ENCODE measurements at places on chromosomes 5 and 9.
A peak's percentile ranks its signal among the peaks of the same experiment; 100 is the strongest.

- H3K36me3 ChIP-seq: peaks cover 97% of the 10 kb centered on the region
- H3K4me1 ChIP-seq: peaks cover 54% of the 10 kb centered on the region
- peak overlapping the region; percentile 87 for H3K27ac ChIP-seq
- H3K4me3 ChIP-seq: no peak overlapping the region
- DNase-seq: no peak
These were observed 29.3 kb downstream of the CYFIP2 start for GRCh38 chr5:157295247-157295646.

DNA sequence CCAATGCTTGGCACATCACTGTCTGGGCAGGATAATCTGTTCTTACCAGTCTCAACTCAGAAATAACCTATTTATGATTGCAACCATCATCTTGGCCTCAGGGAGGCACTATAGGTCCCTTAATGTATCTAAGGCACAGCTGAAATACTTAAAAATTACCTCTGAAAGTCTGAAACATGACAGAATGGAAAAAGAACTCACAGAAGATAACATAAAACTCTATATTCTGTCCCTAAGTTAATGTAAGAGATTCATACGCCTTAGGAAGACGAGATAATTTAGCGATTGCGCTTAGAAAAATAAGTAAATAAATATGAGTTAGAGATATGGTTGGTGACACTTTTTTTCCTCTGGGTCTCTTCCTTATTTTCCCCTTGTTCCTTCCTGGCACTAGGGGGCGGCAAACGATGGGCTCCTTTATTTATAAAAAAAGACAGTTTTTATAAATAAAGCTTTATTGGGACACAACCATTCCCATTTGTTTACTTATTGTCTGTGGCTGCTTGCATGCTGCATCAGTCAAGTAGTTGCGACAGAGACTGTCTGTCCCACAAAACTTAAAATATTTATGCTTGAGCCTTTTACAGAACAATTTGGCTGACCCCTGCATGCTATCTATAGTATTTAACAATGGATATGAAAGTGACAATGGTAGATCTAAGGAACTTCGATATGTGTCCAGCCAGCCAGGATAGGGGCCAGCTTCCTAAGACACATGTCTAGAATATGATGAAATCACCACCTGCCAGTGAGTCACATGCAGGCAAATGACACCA, 79.6 kb downstream of the PDE4D start:
- no peak for DNase-seq
- no peaks in the 10 kb centered on the region for H3K4me1 ChIP-seq
- H3K27ac ChIP-seq: no peak overlapping the region
- peaks cover 18% of the 10 kb centered on the region for H3K27me3 ChIP-seq
- H3K36me3 ChIP-seq: no peaks in the 10 kb centered on the region

- H3K36me3 ChIP-seq: no peaks in the 10 kb centered on the region
- H3K4me3 ChIP-seq: no peak overlapping the region
- H3K4me1 ChIP-seq: peaks cover 5% of the 10 kb centered on the region
- H3K27me3 ChIP-seq: no peaks in the 10 kb centered on the region
- H3K27ac ChIP-seq: no peak overlapping the region
- no peak for DNase-seq
These were observed 5.4 kb upstream of the SLC6A18 start for GRCh38 chr5:1219768-1220100.

DNA sequence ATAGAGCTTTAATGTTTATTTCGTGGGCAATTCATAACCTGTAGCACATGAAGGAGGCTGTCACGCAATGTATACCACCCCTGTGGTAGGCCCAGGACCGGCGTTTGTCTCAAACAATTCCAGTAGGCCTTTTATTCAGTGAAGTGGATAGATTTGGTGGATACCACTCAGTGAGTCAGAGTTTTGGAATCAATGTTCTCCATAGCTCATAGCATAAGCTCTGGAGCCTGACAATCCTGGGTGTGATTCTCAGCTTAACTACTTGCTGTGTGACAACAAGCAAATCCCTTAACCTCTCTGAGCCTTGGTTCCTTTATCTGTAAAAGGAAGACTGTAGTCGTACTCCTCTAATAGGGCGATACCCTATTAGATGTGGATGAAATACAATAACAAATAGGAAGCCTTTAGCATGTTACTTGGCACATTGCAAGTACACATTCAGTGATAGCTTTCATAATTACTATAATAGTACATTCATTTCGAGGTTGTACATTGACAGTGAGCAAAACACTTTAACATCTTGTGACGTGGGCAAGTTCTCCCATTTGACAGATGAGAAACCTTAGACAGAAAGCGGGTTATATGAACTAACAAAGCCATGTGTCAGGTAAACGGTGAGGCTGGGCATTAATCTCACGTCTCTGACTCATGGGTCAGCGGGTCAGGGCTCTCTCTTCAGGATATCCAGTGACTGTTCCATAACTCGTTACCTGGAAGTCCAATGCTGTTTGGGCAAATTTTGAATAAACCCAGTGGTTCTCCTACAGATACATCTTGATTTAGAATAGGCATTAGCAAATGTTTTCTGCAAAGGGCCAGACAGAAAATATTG, 130.8 kb downstream of the C9orf152 start:
- no peak overlapping the region for H3K27ac ChIP-seq
- H3K36me3 ChIP-seq: no peaks in the 10 kb centered on the region
- DNase-seq: no peak
- peaks cover 16% of the 10 kb centered on the region for H3K4me1 ChIP-seq
- H3K27me3 ChIP-seq: no peaks in the 10 kb centered on the region
- H3K4me3 ChIP-seq: no peak overlapping the region

GRCh38 chr5:172474293-172474692, 20.0 kb upstream of the SH3PXD2B start:
- H3K4me1 ChIP-seq: no peaks in the 10 kb centered on the region
- H3K27ac ChIP-seq: no peak overlapping the region
- H3K36me3 ChIP-seq: no peaks in the 10 kb centered on the region
- H3K27me3 ChIP-seq: peaks cover 18% of the 10 kb centered on the region
- DNase-seq: no peak
- no peak overlapping the region for H3K4me3 ChIP-seq

- H3K36me3 ChIP-seq: no peaks in the 10 kb centered on the region
- no peaks in the 10 kb centered on the region for H3K27me3 ChIP-seq
- H3K4me1 ChIP-seq: no peaks in the 10 kb centered on the region
- H3K4me3 ChIP-seq: no peak overlapping the region
- DNase-seq: no peak
These were observed 955.2 kb upstream of the DMAC1 start for GRCh38 chr9:8754751-8755150.

DNA sequence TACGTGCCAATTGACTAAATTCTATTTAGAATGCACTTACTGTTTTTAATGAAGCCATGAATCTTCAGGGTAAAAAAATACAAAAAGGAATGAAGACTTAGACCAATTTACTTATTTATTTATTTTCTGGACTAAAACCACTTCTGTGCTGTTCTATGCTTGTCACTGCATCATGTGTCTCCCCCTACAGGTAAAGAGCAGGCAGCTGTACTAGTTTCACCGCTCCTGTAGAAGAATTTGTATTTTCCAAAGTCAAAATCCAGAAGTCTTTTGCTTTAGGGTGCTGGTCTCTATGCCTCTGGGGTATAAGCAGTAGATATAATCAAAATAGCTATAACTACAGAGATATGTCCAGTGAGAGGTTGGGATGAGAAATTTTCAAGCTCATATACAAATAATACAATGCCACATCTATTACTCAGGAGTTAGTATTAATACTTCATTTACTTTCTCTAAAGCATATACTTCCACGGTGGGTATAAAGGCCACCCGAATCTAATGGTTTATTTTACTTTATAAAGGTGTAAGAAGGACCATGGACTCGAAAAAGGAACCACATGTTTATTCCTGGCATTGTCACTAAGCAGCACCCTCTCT, 591.5 kb downstream of the RAB3C start:
- no peak for DNase-seq
- H3K27me3 ChIP-seq: no peaks in the 10 kb centered on the region
- H3K4me1 ChIP-seq: peaks cover 18% of the 10 kb centered on the region
- no peaks in the 10 kb centered on the region for H3K36me3 ChIP-seq
- H3K4me3 ChIP-seq: no peak overlapping the region
- no peak overlapping the region for H3K27ac ChIP-seq

DNA sequence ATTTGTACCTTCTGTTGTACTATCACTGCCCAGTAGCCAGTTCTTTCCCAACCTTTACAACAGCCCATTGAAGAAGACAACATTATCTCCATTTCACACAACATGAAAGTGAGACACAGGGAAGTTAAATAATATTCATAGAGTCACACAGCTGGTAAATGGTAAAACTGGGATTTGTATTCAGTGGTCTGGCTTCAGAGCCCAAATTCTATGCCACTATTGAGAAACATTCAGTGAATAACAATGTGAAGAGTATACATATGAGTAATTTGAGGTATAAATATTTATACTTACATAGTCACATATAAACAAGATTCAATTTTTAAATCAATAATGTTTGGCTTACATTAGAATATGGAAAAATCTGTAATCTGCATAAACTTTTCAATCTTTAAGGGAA, 13.8 kb downstream of the SMIM15 start:
- H3K36me3 ChIP-seq: peaks cover 52% of the 10 kb centered on the region
- no peak overlapping the region for H3K27ac ChIP-seq
- H3K27me3 ChIP-seq: no peaks in the 10 kb centered on the region
- H3K4me1 ChIP-seq: peaks cover 4% of the 10 kb centered on the region

- no peak overlapping the region for H3K4me3 ChIP-seq
- H3K27me3 ChIP-seq: no peaks in the 10 kb centered on the region
- peaks cover 25% of the 10 kb centered on the region for H3K4me1 ChIP-seq
- no peak overlapping the region for H3K27ac ChIP-seq
- no peak for DNase-seq
- H3K36me3 ChIP-seq: no peaks in the 10 kb centered on the region
These were observed 42.9 kb downstream of the PDCD1LG2 start for GRCh38 chr9:5553211-5553610.

- no peak overlapping the region for H3K27ac ChIP-seq
- H3K4me1 ChIP-seq: no peaks in the 10 kb centered on the region
- H3K36me3 ChIP-seq: no peaks in the 10 kb centered on the region
- peaks cover 5% of the 10 kb centered on the region for H3K27me3 ChIP-seq
- no peak overlapping the region for H3K4me3 ChIP-seq
- DNase-seq: no peak
These were observed 230.8 kb downstream of the ZNF608 start for GRCh38 chr5:124515497-124516245.

- no peak overlapping the region for H3K4me3 ChIP-seq
- H3K36me3 ChIP-seq: no peaks in the 10 kb centered on the region
- H3K27me3 ChIP-seq: no peaks in the 10 kb centered on the region
- no peak overlapping the region for H3K27ac ChIP-seq
- DNase-seq: no peak
- no peaks in the 10 kb centered on the region for H3K4me1 ChIP-seq
These were observed 12.6 kb downstream of the FGF18 start for GRCh38 chr5:171432076-171432475.

GRCh38 chr5:113552137-113552536, 38.6 kb downstream of the YTHDC2 start:
- no peak overlapping the region for H3K4me3 ChIP-seq
- H3K4me1 ChIP-seq: peaks cover 3% of the 10 kb centered on the region
- no peak for DNase-seq
- H3K27ac ChIP-seq: no peak overlapping the region

DNA sequence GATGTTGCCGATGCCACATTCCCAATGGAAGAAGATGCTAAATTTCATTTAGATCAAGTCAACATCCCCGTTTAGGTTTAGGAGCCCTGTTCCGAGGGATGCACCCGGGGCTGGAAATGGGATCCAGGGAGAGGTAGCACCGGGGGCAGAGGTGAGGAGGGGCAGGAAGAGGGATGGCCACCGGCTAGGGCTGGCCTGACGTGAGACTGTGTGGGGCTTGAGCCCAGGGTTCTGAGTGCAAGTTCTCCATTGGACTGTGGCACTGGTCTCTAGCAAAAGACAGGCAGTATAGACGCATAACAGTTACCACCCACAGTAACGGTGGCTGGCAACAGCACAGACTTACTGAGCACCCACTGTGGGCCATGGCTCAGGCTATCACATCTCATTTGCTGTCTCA, 209.0 kb upstream of the MVB12B start:
- peaks cover 33% of the 10 kb centered on the region for H3K27me3 ChIP-seq
- no peaks in the 10 kb centered on the region for H3K36me3 ChIP-seq
- DNase-seq: no peak

- no peaks in the 10 kb centered on the region for H3K36me3 ChIP-seq
- no peak for DNase-seq
- H3K4me1 ChIP-seq: no peaks in the 10 kb centered on the region
- no peak overlapping the region for H3K4me3 ChIP-seq
- H3K27ac ChIP-seq: no peak overlapping the region
These were observed 541.1 kb downstream of the DNAH5 start for GRCh38 chr5:13403351-13403750.

- peak overlapping the region; percentile 98 for H3K27ac ChIP-seq
- peak; percentile 58 for DNase-seq
- H3K36me3 ChIP-seq: peaks cover 49% of the 10 kb centered on the region
- no peaks in the 10 kb centered on the region for H3K27me3 ChIP-seq
These were observed 18.2 kb upstream of the IL7R start for GRCh38 chr5:35838370-35839042.

DNA sequence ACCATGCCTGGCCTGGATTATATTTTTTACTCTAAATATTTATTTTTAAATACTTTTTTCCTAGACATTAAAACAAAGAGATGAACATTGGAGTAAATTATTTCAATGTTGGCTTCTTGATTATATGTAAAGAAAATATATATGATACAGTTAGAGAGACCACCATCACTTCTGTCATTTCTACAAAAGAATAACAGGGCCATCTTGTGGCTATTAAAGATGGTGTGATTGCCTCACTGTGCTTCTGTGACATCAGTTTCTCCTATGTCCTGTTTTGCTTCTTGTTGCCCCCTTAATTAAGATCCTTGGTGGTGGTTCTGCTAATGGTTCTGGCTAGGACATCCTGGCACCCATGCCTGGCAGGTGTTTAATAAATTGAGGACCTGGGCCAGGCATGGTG, 32.9 kb downstream of the NDFIP1 start:
- H3K27ac ChIP-seq: peak overlapping the region; percentile 75
- DNase-seq: no peak
- no peak overlapping the region for H3K4me3 ChIP-seq
- H3K4me1 ChIP-seq: peaks cover 20% of the 10 kb centered on the region

GRCh38 chr5:177591690-177592009, 353 bp upstream of the TMED9 start:
- peak overlapping the region; percentile 99 for H3K27ac ChIP-seq
- no peak for DNase-seq
- H3K36me3 ChIP-seq: peaks cover 46% of the 10 kb centered on the region
- peaks cover 20% of the 10 kb centered on the region for H3K27me3 ChIP-seq
- H3K4me3 ChIP-seq: peak overlapping the region; percentile 95

GRCh38 chr9:126533926-126534310, 79.8 kb upstream of the LMX1B start:
- no peak overlapping the region for H3K27ac ChIP-seq
- no peak for DNase-seq
- no peaks in the 10 kb centered on the region for H3K36me3 ChIP-seq
- H3K4me3 ChIP-seq: no peak overlapping the region
- peaks cover 31% of the 10 kb centered on the region for H3K27me3 ChIP-seq

GRCh38 chr9:1531424-1531823, 481.3 kb downstream of the DMRT2 start:
- H3K4me1 ChIP-seq: peaks cover 2% of the 10 kb centered on the region
- H3K27me3 ChIP-seq: no peaks in the 10 kb centered on the region
- H3K36me3 ChIP-seq: no peaks in the 10 kb centered on the region
- no peak overlapping the region for H3K27ac ChIP-seq

- peak overlapping the region; percentile 78 for H3K4me3 ChIP-seq
- H3K27ac ChIP-seq: no peak overlapping the region
- H3K36me3 ChIP-seq: no peaks in the 10 kb centered on the region
These were observed 3.3 kb upstream of the DMRT2 start for GRCh38 chr9:1046639-1047572.
